Tongue (tissue), 3 donors: ENCODE measurements at places on chromosomes 1 and 21. TPM values are rescaled to one million over a fixed set of nuclear protein-coding genes. Genes with fewer than 3 reads are reported as not detected.

GRCh38 chr1:76074321-76075187, at the start of gene ST6GALNAC3:
Gene ST6GALNAC3 (plus strand): TSS chr1:76074746.
- DNase-seq = peak; percentile 89

GRCh38 chr1:113835686-113836290, 23.5 kb upstream of the RSBN1 start:
- DNase-seq = peak; percentile 78

DNA sequence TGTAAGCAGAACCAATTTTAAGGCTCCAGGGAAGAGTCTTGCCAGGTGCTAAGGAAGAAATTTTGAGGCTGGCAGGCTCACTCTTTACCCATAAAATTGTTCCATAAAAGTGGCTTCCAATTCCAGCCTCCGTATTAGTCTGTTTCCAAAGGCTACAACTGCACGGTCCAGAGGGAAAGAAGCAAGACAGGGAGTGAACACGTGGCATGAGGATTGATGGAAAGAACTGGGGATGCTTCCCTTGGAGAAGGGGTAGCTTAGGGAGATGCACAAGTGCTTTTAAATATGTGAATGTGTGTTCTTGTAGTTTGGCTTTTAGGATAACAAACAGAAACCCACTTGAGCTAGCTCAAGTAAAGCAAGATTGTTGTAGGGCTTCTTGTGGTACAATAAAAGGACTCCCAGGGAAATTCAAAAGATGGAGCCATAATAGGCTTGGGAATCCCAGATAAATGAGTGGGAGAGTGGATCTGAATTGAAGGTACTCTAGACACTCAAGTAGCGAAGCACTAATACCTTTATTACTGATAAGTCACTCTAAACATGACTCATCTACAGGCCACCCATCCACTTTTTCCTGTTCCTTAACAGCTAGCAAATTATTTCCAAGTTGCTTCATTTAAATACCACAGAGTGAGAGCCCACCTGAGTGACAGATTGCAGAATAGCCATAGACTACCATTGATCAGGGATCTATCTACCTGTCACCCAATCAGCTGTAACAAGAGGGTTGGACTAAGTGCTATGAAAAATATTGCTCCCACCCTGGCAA, 34.8 kb upstream of the NPL start:
- DNase-seq = no peak

DNA sequence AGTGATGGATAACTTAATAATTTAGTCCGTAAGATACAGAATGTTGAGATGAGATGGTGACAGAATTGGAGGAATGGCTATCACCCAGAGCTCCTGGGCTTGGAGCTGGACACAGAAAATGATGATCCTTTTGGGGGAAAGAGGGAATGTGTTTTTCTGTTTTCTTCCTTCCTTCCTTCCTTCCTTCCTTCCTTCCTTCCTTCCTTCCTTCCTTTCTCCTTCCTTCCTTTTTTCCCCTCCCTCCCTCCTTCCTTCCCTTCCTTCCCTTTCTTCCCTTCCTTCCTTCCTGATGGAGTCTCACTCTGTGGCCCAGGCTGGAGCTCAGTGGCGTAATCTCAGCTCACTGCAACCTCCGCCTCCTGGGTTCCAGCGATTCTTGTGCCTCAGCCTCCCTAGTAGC, 2.8 kb upstream of the GPR137B start:
- DNase-seq = no peak

DNA sequence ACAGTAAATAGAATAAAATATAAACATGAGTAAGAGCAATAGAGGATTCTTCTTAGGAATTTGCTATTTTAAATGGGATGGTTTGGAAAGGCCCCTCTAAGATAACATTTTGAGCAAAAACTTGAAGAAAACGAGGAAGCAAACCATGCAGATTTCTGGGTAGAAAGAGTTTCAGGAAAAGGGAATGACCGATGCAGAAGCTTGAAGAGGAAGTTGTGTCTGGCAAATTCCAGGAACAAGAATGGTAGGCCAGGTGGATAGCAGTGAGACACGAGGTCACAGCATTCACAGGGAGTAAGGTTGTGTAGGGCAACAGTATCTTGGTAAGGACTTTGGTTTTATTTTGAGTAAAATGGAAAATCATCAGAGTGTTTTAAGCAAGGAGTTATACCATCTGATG, 108.9 kb downstream of the PEX14 start:
- DNase-seq = no peak

The KRTAP7-1 gene
- not detected for total RNA-seq

The HSD3B1 gene
- total RNA-seq = not detected

The GUCA2B gene
- not detected for total RNA-seq

The ZNF684 gene
- 2.3 TPM for total RNA-seq

The KCNT2 gene
- total RNA-seq = 10.5 TPM

The AUNIP gene
- 0.41 TPM for total RNA-seq

The PLA2G2F gene
- total RNA-seq = not detected

The KRTAP13-2 gene
- total RNA-seq = not detected

The PEAR1 gene
- total RNA-seq = 13.6 TPM
